T-cell (primary cell): ENCODE measurements at places on chromosomes 4 and X. TPM values are rescaled to one million over a fixed set of nuclear protein-coding genes. Genes with fewer than 3 reads are reported as not detected.

MAGEA4 gene
- total RNA-seq, result not detected

IL1RAPL2 gene
- total RNA-seq, result not detected

CXCL11 gene
- not detected for total RNA-seq

RIPPLY1 gene
- not detected for total RNA-seq

CFAP47 gene
- total RNA-seq, result not detected

AVPR2 gene
- not detected for total RNA-seq

F8A1 gene
- 26.5 TPM for total RNA-seq

HMGN5 gene
- 2.6 TPM for total RNA-seq

NUDT11 gene
- 0.63 TPM for total RNA-seq

DNA sequence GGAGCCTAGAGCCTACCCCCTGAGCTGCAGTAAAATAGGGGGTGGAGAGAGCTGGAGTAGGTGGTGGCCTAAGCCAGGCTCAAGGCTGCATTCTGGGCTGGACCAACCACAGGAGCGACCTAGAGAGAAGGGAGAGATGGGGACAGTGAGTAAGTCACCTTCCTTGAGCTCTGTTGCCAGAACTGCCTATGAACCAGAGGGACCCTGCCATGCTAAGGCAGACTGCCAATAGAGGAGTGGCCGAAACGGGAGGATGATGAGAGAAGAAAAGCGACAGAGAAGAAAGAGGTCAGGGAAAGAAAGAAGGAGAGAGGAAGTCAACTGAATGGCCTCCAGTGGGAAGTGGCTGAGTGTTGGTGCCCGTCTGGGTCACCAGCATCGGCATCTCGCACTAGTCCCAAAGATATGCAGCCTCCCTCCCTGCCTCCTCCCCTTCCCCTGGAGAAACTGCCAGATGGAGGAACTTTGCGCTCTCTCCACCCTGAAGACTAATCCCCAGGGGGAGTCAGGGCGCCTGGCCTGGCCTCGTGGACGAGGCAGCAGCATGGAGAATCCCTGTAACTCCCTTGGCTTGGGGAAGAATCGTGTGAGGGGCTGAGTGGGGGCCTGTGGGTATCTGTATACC, 28.8 kb downstream of the ELF4 start:
- peak overlapping the region; percentile 38 for H3K4me3 ChIP-seq
- peaks cover 70% of the 10 kb centered on the region for H3K4me1 ChIP-seq
- no peaks in the 10 kb centered on the region for H3K27me3 ChIP-seq
- H3K36me3 ChIP-seq, result peaks cover 14% of the 10 kb centered on the region
- H3K27ac ChIP-seq, result peak overlapping the region; percentile 86

DNA sequence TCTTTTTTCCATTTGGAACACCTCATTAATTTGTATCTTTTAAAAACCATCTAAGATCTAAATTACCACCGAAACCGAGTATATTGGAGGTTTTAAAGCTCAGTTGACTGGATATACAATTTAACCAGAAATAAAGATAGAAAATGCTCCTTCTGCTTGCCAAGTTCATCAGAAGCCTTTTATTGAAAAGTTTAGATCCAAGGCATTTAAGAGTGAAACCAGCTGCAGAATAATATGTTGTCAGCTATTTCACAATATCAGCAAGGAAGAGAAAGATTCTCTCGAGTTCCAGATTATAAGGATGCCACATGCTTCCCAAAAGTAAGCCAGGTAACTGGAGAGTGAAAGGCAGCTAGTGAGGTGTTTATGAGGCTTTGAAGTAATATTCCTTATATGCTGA, 217.4 kb downstream of the DCTD start:
- H3K27ac ChIP-seq, result no peak overlapping the region
- no peaks in the 10 kb centered on the region for H3K36me3 ChIP-seq
- DNase-seq, result no peak
- no peak overlapping the region for H3K4me3 ChIP-seq
- H3K4me1 ChIP-seq, result no peaks in the 10 kb centered on the region

DNA sequence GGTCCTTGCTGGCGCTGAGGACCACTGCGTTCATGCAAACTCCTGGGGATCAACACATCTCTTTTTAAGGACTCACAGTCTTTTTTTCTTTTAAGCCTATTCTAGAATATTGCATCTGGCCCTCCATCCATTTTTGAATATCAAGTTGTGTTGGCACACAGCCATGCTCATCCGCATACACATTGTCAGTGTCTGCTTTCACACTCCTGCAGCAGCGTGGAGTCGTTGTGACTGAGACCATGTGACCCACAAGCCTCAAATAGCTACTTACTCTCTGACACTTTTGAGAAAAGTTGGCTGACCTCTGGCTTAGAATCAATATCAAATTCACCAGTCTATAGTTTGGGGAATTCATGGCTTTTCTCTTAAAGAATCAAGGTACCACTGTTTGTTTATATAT, 191.8 kb upstream of the S100G start:
- no peak overlapping the region for H3K27ac ChIP-seq
- H3K27me3 ChIP-seq, result peaks cover 2% of the 10 kb centered on the region
- no peaks in the 10 kb centered on the region for H3K4me1 ChIP-seq
- H3K36me3 ChIP-seq, result no peaks in the 10 kb centered on the region
- DNase-seq, result no peak
- no peak overlapping the region for H3K4me3 ChIP-seq

GRCh38 chr4:94909645-94910044, 151.9 kb downstream of the BMPR1B start:
- H3K4me3 ChIP-seq, result no peak overlapping the region
- H3K27me3 ChIP-seq, result no peaks in the 10 kb centered on the region
- peaks cover 4% of the 10 kb centered on the region for H3K4me1 ChIP-seq
- DNase-seq, result no peak
- H3K36me3 ChIP-seq, result no peaks in the 10 kb centered on the region
- H3K27ac ChIP-seq, result no peak overlapping the region

DNA sequence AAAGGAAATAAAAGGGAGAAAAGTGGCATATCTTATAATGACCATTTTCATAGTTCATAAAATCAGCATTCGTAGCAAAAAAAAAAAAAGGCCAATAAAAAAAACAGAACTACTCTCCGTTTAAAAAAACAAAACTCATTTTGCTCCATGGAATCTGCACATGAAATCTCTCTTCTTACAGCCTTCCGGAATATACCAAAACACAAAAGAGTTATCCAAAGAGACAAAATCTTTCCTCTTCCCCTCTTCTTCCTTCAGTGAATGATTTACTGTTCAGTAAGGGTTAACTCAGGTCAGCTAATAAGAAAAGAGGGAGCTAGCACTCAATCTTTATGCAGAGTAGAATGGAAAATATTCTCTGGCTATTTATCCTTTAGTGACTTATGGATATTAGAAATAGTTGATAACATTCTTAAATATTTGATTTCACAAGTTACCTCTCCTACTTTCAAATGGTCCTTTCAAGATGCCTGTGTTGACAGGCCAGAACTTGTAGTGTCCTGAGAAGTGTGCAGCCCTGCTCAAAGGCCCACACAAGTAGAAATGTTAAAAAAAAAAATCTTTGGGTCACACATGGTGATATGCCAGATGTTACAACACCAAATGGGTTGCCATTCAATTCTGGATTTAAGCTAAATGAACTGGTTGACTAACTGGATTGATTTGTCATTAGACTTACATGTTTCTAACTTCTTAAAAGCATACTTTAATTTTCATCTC, 42.1 kb downstream of the PDGFC start:
- H3K4me3 ChIP-seq, result no peak overlapping the region
- no peaks in the 10 kb centered on the region for H3K4me1 ChIP-seq
- no peaks in the 10 kb centered on the region for H3K27me3 ChIP-seq

- H3K27me3 ChIP-seq, result no peaks in the 10 kb centered on the region
- no peak overlapping the region for H3K27ac ChIP-seq
- DNase-seq, result no peak
- H3K4me1 ChIP-seq, result no peaks in the 10 kb centered on the region
- H3K36me3 ChIP-seq, result no peaks in the 10 kb centered on the region
Measured at GRCh38 chr4:16772366-16772850, 126.0 kb downstream of the LDB2 start.

DNA sequence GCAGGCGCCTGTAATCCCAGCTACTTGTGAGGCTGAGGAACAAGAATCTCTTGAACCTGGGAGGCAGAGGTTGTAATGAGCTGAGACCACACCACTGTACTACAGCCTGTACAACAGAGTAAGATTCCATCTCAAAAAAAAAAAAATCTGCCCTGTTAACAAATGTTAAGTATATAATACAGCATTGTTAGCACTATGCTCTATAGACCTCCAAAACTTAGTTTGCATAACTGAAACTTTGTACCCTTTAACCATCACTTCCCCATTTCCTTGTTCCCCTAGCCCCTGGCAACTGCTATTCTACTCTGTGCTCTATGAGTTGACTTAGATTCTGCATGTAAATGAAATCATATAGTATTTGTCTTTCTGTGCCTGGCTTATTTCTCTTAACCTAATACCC, 76.7 kb downstream of the TAB3 start:
- no peaks in the 10 kb centered on the region for H3K4me1 ChIP-seq
- no peak overlapping the region for H3K27ac ChIP-seq
- no peak overlapping the region for H3K4me3 ChIP-seq
- no peaks in the 10 kb centered on the region for H3K27me3 ChIP-seq
- DNase-seq, result no peak

DNA sequence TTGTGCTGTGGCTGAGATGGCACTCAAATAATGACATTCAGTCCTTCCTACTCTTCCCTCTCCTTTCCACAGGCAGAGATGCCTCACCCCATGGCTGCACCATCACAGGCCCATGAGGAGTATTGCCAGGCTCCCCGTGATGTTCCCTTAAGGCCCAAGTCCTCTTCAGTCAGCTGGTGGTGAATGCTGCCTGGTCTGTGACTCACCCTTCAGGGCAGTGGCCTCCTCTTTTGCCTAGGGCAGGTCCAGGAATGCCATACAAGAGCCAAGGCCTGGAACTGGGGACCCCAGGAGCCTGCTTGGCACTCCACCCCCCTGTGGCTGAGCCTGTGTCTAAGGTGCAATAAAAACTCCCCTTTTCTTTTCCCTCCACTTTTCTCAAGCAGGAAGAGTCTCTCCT, 144.2 kb upstream of the GEMIN8 start:
- no peaks in the 10 kb centered on the region for H3K36me3 ChIP-seq
- no peaks in the 10 kb centered on the region for H3K4me1 ChIP-seq
- H3K27me3 ChIP-seq, result no peaks in the 10 kb centered on the region
- no peak overlapping the region for H3K4me3 ChIP-seq
- no peak overlapping the region for H3K27ac ChIP-seq

DNA sequence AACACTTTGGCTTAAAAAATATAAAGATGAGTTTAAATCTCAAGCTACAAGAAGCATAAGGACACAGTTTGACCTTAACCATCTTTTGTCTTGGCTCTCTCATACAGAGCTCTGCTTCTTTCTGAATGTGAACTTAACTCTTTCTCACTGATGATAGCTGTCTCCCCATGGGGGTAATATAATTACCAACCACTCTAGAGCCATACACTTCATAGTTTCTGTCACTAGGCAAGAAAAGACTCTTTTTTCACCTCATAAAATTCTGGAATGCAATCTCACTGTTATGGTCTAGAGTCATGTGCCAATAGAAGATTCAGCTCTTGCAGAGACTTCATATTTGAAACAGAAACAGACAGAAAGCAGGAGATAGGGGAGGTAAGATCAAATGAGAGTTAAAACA, 481.7 kb upstream of the AGA start:
- DNase-seq, result no peak
- no peaks in the 10 kb centered on the region for H3K36me3 ChIP-seq
- H3K27me3 ChIP-seq, result no peaks in the 10 kb centered on the region
- H3K27ac ChIP-seq, result no peak overlapping the region

DNA sequence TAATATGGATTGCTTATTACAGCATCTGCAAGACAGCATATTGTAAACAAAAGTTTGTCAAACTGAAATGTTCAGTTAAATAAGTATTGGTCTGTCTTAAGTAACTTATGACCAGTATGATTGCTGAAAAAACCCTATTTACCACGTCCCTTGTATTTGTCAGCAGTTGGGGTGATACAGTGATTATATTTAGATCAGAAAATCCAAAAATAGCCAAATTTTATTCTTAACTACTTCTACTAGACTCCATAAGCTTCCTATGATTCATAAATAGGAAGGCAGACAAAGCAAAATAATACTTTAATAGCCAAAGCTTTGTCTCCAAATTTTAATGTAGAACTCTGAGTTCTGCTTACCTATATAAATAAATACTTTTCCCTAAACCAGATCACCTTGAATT, 45.3 kb downstream of the TBCK start:
- no peak for DNase-seq
- H3K36me3 ChIP-seq, result no peaks in the 10 kb centered on the region
- H3K27ac ChIP-seq, result no peak overlapping the region
- no peaks in the 10 kb centered on the region for H3K4me1 ChIP-seq
- no peak overlapping the region for H3K4me3 ChIP-seq

DNA sequence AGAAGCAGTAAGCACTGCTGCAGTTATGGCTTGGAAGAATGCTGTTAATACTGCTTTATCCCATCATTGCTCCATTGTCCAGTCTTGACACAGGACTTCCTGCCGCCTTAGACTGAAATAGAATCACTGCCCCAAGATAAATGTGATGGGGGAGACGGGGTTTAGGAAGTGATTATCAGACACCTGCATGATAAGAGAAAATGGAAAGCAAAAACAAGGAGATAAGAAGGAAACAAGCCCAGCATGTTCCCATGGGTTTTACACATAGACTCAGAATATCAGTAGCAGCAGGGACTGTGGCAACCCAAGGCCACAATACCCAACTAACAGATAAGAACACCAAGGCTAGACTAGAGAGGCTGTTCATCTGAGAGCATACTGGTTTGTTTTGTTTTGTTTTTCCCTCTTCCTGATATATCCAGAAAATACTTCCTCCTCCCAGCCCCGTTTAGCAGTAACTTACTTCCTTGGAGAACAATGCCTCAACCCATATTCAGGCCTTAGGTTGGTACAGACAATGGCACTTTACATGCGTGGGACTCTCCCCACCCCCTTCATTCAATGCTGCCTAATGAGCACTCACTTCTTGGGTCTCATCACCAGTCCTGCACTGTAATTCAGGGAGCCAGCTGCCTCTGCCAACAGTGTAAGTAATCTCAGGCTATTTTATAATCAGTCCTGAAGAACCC, 232.6 kb downstream of the CBR4 start:
- no peak overlapping the region for H3K4me3 ChIP-seq
- H3K27me3 ChIP-seq, result peaks cover under 1% of the 10 kb centered on the region
- no peak overlapping the region for H3K27ac ChIP-seq
- H3K36me3 ChIP-seq, result no peaks in the 10 kb centered on the region
- H3K4me1 ChIP-seq, result no peaks in the 10 kb centered on the region

GRCh38 chr4:137610960-137611359, 78.7 kb upstream of the PCDH18 start:
- H3K4me1 ChIP-seq, result no peaks in the 10 kb centered on the region
- H3K27ac ChIP-seq, result no peak overlapping the region
- H3K4me3 ChIP-seq, result no peak overlapping the region
- H3K27me3 ChIP-seq, result no peaks in the 10 kb centered on the region
- DNase-seq, result no peak

GRCh38 chr4:73589261-73589847, 30.9 kb downstream of the RASSF6 start:
- no peak overlapping the region for H3K4me3 ChIP-seq
- no peaks in the 10 kb centered on the region for H3K27me3 ChIP-seq
- no peaks in the 10 kb centered on the region for H3K4me1 ChIP-seq
- no peaks in the 10 kb centered on the region for H3K36me3 ChIP-seq

GRCh38 chr4:155445306-155445705, 68.5 kb upstream of the MAP9 start:
- no peak for DNase-seq
- no peak overlapping the region for H3K4me3 ChIP-seq
- no peaks in the 10 kb centered on the region for H3K27me3 ChIP-seq
- no peaks in the 10 kb centered on the region for H3K36me3 ChIP-seq
- no peaks in the 10 kb centered on the region for H3K4me1 ChIP-seq
